Stimulated activated CD8-positive, alpha-beta memory T cell treated with anti-CD3 and anti-CD28 coated beads, Interleukin-12 subunit alpha, Interleukin-12 subunit beta, amount 100 ng/mL, for 1 hour (primary cell): ENCODE measurements at places on chromosomes 13 and 19.

DNA sequence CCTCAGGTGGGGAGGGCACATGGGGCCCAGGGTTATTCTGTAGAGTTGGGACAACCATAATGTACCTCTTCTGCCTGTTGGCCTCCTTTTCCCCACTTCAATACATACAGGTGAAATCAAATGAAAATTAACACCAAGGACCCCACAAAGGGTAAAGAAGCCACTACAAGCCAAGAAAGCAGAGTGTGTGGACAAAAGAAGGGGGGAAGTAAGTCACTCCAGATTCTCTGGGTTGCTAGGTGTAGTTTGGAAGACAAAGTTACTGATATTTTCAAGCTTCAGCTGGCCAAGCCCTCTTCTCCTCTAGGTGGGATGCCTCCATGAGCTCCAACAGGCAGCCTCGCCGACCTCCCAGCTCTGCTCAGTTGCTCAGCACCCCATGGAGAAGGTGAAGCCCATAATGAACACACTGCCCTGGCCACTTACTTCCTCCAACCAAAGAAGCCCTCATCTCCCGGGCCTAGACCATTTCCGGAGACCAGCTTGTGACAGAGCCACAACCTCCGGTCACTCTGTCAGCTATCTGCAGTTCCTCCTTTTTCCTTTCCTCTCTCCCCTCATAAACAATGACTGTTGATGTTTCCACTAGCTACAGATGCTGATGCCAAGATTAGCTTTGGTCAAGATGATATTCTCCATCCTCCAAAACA lies 66.8 kb upstream of the MED4 start:
- DNase-seq = no peak

- no peak for DNase-seq
Measured at GRCh38 chr13:37492075-37492474, 106.5 kb downstream of the POSTN start.

GRCh38 chr19:43806848-43807247 lies 4.6 kb upstream of the LYPD5 start:
- DNase-seq = no peak

DNA sequence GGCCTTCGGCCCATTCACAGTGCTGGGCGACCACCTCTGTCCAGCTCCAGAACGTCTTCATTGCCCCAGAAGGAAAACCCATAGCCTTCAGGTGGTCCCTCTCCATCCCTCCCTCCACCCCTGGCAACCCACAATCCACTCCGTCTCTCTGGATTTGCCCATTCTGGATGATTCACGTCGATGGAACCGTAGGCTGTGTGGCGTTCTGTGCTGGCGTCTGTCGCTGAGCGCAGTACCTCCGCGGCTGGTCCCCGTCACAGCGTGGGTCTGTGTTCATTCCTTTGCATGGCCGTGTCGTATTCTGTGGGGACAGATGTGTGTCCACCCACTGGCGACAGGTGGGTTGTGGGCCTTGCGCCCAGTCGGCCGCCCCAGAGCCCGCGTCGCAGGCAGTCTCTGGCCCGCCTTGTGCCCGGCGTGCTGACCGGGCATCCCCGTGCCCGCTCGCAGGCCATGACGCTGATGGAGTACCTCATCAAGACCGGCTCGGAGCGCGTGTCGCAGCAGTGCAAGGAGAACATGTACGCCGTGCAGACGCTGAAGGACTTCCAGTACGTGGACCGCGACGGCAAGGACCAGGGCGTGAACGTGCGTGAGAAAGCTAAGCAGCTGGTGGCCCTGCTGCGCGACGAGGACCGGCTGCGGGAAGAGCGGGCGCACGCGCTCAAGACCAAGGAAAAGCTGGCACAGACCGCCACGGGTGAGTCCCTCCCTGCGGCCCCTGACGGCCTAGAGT lies 10.1 kb downstream of the EPN1 start:
- DNase-seq = no peak

GRCh38 chr19:1213391-1214286 lies 8.1 kb downstream of the STK11 start:
- DNase-seq = no peak

- DNase-seq = no peak
Measured at GRCh38 chr13:24632382-24633121, 47.7 kb upstream of the ATP12A start.

DNA sequence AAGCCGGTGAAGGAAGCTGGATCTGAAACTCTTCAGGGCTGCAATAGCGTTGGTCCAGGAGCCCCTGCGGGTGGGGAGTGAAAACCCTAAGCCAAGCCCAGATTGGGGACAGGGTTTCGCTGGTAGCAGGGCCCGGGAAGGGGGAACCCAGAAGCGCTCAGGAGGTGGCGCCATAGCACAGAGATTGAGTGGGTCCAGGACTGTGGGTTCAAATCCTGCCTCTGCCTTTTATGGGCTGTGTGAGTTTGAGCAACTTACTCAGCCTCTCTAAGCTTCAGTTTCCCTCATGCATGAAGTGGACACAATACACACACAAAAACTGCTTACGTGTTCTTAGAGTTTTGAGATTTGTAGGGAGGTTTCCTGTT lies 8.3 kb upstream of the SYCN start:
- DNase-seq = peak; percentile 20

- no peak for DNase-seq
Measured at GRCh38 chr13:74825152-74825937, 656.6 kb downstream of the TBC1D4 start.

DNA sequence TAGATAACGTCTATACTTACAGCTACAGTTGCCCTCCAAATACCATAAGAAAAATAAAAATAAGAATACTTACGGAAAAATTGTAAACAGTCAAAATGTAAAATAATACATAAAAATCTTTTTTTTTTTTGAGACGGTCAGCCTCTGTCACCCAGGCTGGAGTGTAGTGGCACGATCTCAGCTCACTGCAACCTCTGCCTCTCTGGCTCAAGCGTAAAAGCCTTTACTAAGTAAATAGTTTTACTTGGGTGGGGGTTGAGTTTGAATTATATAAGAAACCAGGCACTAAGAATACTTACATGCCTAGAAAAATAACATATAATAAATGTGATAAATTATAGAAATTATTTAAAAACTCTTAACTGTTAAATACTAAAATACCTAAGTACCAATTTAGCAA lies 1413.0 kb upstream of the PRR20A start:
- DNase-seq = no peak

DNA sequence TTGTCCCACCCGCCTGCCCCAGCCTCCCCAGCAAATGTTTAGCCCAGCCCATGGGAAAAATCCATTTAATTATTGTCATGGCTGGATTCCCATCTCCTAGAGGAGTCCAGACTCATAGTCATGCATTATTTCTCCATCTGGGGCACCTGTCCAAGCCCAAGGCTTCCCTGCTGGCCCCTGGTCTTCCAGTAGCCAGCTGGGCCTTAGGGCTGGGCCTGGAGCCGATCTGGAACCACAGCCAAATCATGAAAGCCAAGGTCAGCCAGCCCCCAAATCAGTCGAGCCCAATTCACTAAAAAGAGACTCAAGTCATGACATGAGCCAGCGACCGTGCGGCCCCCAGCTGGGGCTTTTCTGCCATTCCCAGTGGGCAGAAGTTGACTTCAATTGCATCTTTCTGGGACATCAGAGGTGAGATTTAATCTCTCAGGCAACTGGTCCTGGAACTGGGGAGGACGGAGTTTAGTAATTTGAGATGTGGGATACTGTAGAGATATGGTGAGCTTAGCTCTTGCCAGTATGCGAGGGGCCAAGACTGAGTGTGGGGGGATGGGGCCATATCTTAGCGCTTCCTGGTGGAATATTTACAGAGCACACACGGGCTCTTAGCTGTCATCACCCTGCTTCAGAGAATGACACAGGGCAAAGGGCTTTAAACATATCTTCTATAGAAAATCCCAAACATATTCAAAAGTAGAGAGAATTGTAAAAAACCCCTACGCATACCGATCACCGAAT lies 9.4 kb upstream of the PGLYRP2 start:
- DNase-seq = no peak

DNA sequence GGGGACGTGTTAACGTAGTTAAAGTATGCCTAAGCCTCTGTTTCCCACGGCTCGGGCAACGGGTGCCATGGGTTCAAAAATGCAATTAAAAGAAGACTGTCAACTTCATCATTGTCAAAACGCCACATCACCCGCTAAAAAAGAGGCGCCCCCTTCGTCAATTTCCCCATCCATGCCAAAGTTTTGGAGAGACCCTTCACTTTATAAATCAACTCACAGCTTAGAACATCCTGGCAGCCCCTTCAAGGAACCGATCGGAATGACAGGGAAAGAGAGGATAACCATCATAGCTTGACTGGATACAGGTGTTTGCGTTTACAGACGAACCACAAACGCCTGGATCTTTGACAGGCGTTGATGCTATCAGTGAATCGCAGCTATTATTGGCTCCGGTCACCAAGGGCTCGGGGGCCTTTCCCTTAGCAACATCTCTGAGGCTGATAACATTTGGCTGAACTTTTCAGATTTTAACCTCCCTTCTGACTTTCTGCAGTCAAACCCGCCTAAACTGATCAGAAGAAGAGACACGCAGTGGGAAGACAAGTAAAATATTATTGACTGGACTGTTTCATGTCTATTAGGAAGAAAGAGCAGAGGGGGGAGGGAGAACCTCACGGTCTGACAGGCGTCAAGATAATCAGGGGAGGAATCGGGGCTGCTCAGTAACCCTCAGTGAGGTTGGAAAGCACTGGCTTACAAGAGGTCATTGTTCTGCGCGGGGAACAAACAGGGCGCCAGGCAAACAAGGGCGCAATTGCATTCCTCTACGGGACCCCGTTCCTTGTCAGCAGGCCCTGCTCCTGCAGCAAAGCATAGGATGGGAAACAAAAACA lies 322.5 kb upstream of the ZNF507 start:
- DNase-seq = no peak

DNA sequence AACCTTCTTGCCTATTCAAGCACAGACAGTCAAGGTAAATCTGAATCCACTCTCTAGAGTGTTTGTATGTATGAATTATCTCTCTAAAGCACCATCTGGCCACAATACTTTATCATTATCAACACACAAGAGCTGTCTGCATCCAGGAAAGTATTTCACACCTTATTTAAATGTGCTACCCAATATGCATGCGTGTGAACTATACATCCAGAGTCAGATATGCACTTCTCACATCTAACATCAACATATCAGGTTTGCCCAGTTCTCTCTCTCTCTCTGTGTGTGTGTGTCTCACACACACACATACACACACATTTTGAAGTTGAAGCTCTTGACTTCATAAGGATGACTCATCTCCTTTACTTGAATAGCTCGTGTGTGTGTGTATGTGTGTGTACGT lies 697.5 kb upstream of the PCDH20 start:
- DNase-seq = no peak

DNA sequence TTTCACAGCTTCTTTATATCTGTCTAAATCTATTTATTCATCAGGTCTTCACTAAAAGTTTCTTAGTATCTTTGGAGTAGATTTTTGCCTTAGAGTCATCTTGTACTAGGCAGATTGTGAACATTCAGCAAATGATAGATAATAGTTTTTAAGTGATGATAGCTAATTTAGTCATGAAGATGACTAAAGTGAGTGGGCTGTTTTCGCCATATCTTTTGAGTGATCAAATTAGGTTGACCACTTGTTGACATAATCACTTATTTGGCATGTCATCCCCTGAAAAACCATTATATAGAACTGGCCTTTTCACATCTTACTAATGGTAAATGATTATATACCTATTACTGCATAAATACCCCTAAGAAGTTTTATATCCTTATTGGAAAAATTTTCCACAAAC lies 999.2 kb downstream of the PCDH17 start:
- DNase-seq = no peak

DNA sequence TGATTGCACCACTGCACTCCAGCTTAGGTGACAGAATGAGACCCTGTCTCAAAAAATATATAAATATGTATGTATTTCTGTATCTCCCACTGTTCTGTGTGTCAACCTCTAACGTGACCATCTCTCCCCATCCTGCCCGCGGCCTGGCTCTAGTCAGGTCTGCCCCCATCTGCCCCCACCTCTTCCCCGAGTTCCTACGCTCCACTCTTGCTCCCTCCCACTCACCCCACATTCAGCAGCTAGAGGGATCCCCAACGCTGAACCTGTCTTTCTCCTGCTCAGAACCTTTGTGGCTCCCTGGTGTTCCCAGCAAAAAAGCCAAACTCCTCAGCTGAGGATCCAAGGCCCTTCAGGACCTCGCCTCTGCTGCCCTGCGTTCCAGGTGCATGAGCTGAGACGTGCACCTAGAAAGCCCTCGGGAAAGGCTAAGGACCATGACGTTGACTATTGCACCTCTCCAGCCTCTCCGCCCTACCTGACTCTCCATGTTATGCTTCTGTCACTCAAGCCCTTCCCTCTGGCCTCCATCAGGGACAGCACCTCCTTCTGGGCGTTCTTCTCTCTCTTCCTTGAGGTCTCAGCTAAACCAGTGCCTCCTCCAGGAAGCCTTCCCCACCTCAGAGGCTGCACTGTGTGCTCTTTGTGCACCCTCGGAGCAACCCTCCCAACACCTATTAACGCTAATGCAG lies 18.1 kb downstream of the AKT2 start:
- DNase-seq = no peak

- DNase-seq = no peak
Measured at GRCh38 chr13:95361686-95362085, 60.4 kb upstream of the ABCC4 start.

GRCh38 chr13:69264362-69265334 lies 843.0 kb upstream of the ATXN8OS start:
- DNase-seq = no peak

DNA sequence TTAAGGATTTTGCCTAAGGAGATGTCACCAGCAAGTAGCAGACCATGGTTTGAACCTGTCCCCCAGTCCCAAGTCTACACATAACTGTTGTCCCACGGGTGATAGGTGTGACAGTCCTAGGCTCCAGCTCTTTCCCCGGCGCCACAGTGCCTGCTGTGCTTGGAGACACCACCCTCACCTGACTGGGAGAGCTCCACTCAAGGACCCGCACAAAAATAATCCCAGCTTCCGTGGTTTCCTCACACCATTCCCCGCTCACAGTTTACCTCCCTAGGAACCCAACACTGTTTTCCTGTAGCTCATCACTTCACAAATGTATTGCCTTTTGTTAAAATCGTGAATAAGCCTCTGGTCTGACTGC lies 19.8 kb upstream of the RASA3 start:
- no peak for DNase-seq

- no peak for DNase-seq
Measured at GRCh38 chr19:7000333-7000732, 20.9 kb downstream of the MBD3L2B start.

GRCh38 chr13:114177245-114178010 lies 1.6 kb upstream of the CFAP97D2 start:
- no peak for DNase-seq

GRCh38 chr13:79631051-79631659 lies 150.2 kb downstream of the NDFIP2 start:
- DNase-seq = no peak

- no peak for DNase-seq
Measured at GRCh38 chr19:46056536-46056935, 15.7 kb upstream of the IGFL4 start.

GRCh38 chr13:30908416-30908980 lies 2.4 kb downstream of the MEDAG start:
- DNase-seq = no peak
